Cerebellum (tissue), 4 donors: ENCODE measurements at places on chromosomes 2 and 18. TPM values are rescaled to one million over a fixed set of nuclear protein-coding genes. Genes with fewer than 3 reads are reported as not detected.

DNA sequence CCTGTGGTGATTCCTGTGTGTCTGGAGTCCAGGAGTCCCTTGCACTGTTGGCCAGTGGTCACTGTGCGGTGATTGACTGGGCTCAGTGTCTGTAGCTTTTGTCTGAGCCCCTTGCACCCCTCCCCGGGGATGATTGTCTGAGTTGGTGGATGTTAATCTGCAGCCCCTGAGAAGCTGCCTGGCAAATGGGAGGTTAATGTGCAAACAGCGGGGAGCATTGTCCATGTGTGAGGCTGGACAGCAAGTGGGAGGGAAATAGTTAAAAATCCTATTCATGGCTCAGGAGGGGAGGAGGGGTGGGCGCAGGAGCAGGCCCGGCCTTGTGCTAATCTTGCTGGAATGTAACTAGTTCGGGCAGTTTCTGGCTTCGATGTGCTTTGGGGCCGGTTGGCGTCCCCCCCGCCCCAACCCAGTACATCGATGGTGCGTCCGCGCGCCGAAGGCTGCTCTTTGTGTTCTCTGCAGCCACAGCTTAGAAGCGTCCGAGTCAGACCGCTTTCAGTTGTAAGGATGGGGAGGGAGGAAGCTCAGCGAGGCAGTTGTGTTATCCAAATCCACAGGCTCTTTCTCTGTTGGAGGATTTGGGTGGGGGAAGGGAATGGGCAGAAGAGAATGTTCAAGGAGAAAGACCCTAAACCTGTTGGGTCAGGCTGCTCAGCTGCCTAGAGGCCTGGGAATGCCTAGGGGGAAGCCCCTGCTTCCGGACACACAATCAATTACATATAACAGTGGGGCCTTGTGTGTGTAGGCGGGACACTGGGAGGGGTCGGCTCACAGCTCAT, 71.8 kb downstream of the TGOLN2 start:
- DNase-seq, result no peak

- DNase-seq, result peak; percentile 5
Observed at GRCh38 chr2:182148344-182148743, 162.7 kb downstream of the PPP1R1C start.

DNA sequence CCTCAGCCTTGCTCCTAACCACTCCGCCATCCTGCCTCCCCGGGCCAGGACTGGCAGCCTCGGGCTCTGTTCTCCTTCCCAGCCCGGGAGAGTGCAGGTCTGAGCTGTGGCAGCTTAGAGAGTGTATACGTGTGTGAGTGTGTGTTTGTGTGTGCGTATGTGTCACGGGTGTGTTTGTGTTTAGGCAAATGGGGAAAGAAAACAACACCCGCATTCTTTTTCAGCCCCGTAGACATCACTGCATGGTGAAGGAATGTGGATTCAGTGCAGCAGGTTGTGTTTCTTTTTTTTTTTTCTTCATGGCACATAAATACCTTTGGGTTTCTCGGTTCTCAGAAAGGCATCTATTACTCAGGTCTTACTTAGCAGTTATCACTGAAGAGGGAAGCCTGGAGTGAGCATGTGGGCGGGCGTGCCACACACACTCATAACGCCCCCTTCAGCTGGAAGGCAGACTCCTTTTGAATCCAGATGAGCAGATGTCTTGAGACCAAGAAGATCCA, 44.2 kb downstream of the GLI2 start:
- DNase-seq, result no peak

DNA sequence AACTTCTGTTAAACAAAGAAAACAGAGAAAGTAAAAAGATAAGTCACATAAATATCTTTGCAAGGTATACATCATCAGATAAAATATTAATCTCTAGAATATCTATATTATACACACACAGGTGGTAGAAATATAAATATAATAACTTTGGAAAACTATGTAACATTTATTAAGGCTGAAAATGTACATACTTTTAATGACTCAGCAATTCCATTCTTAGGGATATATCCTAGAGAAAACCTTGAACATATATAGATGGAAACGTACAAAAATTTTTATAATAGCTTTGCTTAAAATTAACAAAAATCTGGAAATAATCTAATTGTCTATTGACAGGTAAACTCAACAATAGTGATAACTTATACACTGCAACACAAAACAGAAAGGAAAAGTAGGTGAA, 381.3 kb downstream of the GPD2 start:
- no peak for DNase-seq

DNA sequence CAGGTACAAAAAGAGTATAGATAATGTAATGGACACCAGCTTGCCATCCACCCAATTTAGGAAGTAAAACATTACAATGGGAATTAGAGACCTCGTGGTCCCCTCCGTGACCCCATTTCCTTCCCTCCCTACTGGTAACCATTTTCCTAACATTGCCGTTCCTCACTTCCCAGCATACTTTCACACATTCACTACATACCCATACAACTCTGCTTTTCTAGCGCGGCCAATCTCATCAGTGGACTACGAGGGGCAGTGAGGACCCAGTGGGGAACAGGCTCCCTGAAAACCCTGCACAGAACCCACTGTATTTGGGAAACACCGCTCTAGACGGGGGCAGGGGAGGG, 1.1 kb downstream of the ENOSF1 start:
- DNase-seq, result no peak

GRCh38 chr2:185787227-185788145, 48.9 kb downstream of the FSIP2 start:
- DNase-seq, result no peak

DNA sequence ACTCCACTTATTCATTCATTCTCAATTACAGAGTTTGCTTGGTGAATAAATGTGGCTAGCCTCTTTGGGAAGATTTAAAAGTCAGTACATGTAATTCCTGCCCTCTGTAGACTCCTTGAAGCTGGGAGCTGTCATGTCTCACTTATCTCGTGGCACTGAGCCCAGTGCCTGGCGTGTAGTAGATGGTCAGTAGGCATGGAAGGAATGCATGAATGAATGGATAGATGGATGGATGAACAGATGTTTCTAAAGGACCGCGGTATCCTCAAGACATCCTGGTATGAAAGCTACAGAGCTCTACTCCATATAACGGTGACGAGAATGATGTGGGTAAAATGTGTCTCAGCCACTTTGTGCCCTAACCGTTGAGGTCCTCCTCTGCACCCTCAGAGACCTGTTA, 83.0 kb downstream of the MARCO start:
- DNase-seq, result no peak

DNA sequence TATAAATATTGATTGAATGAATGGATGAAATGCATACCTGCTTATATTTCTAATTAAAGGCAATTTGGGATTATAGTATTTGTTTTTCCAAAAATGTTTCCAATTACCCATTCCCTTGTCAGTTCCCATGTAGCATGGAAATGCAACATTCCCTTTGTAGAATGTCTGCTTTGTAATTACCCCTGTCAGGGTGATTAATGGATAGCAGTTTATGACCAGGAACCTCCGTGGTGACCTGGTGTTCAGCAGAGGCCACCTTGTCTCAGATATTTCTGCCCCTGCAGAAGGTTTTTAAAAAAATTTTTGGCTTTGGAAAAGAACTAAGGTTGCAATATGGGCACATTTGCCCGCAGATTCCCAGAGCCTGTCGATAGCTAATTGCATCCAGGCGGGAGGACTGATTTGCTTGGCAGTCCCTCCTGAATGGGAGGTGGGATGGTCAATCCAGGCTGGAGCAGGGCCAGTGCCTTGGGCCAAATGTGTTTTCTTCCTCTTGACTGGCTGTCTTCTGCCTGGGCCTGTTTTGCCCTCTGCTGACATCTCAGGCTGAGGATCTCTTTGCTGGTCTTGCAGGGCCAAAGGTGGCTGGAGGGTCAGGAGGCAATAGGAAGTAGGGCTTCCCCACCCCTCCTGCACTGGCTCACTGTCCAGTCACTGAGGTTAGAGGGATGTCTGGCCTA, 82.1 kb downstream of the TMEM182 start:
- no peak for DNase-seq

GRCh38 chr2:219073413-219074129, 12.8 kb upstream of the IHH start:
- no peak for DNase-seq

DNA sequence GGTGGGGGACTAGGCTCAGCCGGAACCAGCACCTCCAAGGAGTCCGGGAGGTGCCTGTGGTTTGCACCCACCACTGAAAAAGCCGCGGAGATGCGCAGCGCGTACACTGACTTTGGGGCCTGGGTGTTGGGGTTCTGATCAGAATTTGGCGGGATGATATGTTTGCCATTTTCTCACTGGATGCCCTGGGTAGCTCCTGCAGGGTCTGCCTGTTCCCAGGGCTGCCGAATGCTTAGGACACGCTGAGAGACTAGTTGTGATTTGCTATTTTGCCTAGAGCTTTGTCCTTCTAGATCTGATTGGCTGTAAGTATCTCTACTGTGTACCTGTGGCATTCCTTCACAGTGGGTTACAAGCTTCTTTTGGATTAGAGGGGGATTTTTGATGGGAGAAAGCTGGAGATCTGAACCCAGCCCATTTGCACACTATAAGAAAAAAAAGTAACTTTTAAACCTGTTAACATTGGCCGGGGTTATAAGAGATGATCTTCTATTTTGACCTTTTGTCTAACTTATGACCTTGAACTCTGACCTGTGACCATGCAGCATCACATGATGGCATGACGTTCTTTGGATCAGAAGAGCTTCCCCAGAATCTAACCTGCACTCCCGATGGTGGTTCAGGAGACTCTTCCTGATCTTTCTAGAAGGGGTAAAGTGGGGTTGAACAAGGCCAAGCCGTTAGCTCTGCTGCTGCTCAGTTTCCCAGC, 1.6 kb downstream of the KCNE4 start:
- no peak for DNase-seq

- DNase-seq, result no peak
Observed at GRCh38 chr2:17969661-17970060, 91.2 kb downstream of the KCNS3 start.

GRCh38 chr2:69469375-69469774, 32.1 kb upstream of the NFU1 start:
- no peak for DNase-seq

DNA sequence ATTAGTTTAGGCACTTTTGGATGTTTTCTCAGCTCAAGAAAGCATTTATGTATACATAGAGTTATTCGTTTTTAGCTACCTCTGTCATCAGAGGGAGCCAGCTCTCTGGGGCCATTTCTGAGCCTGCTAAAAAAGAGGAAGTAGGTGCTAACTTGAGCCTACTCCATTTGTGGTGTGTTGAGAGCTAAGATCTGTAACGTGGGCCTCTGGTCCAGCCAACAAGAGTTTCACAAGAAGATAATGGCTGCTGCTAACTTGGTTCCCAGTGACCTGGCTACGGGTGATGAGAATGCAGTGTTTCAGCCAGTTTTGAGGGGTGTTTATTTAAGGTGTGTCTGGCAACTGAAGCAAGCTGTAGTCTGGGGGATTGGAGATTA, 182.5 kb downstream of the PRKCE start:
- DNase-seq, result no peak

GRCh38 chr2:28364610-28365009, 28.0 kb upstream of the FOSL2 start:
- no peak for DNase-seq

DNA sequence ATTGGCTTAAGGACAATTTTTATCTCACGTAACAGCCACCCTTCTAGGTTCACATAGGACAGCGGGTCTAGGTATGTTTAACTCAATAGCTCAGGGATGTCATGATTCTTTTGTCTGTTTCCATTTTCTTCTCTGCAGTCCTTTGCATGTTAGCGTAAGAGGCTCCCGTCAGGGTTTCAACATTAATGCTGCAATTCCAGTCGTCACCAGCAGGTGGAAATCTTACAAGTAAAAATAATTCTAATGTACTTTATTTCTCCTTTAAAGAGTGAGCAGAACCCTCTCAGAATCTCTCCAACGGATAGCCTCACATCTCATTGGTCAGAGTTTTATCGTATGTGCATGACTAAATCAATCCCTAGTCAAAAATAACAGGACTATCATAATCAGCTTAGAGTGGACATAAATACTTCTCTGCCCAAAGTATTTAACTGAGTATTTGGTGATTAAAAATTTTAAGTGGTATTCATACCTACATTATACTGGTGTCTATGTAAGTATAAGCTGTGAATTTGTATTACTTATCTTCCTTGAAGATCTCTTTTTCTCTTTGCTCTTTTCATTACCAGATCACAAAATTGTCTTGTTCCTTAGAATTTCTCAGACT, 487.2 kb upstream of the GCFC2 start:
- DNase-seq, result no peak

DNA sequence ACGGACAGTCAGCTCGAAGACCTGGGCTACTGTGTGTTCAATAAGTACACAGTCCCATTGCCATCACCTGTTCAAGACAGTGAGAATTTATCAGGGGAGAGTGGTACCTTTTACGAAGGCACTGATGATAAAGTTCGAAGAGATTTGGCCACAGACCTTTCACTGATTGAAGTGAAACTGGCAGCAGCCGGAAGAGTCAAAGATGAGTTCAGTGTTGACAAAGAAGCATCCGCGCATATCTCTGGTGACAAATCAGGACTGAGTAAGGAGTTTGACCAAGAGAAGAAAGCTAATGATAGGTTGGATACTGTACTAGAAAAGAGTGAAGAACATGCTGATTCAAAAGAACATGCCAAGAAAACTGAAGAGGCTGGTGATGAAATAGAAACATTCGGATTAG, 76.9 kb upstream of the UNC80 start:
- no peak for DNase-seq

GRCh38 chr2:68744366-68744912, 9.8 kb downstream of the ARHGAP25 start:
- DNase-seq, result no peak

DNA sequence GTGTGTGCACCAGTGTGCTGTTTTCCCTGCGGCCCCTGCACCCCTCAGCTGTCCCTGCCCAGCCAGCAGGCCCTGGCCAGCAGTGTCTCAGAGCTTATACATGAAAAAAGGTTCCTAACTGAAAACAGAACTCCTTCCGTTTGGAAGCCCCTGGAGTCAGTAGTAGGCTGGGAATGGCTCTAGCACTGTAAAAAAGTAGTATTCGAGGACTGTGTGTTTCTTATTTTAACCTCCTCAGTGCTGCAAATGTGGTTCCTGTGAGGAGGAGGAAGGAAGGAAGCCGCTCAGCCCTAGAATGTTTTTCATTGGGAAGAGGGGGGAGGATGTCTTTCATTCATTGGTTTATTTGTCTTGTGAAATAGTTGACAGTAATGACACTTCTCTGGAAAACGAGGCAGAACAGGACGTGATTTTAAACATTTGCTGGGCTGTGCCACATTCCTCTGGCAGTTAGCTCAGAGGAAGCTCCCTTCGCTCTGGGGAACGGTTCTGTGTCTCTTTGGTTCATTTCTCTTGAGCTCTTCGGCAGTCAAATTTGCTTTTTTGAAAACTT, 103.5 kb downstream of the SPTBN1 start:
- no peak for DNase-seq

- DNase-seq, result no peak
Observed at GRCh38 chr2:43701111-43701510, 24.9 kb upstream of the C1GALT1C1L start.

The TMEM17 gene
- total RNA-seq, result 2.6 TPM

The TPO gene
- total RNA-seq, result 0.27 TPM

The COL4A3 gene
- 5.4 TPM for total RNA-seq

The EMILIN1 gene
- total RNA-seq, result 2.4 TPM
